Articular chondrocyte of knee joint (primary cell): ENCODE measurements at places on chromosomes 16 and 17. TPM values are rescaled to one million over a fixed set of nuclear protein-coding genes. Genes with fewer than 3 reads are reported as not detected.

The SDK2 gene
- total RNA-seq = 7.1 and 8.1 TPM in 2 replicates

The VAC14 gene
- 26.1 and 29.4 TPM in 2 replicates for total RNA-seq

The GRAP gene
- under 0.01 TPM in 1 of 2 replicates, not detected in the other for total RNA-seq

The CD300LG gene
- not detected in 2 replicates for total RNA-seq

The CSH1 gene
- total RNA-seq = not detected in 2 replicates

The SLC52A1 gene
- not detected in 2 replicates for total RNA-seq

The NOG gene
- 0.22 TPM in 1 of 2 replicates, not detected in the other for total RNA-seq

The LPO gene
- total RNA-seq = under 0.01 TPM in 1 of 2 replicates, not detected in the other

The LRRC37A gene
- 1.3 and 7.2 TPM in 2 replicates for total RNA-seq

The TOP2A gene
- total RNA-seq = 74.2 and 92.2 TPM in 2 replicates

The RFWD3 gene
- 21.2 and 32.6 TPM in 2 replicates for total RNA-seq

The OR4D1 gene
- not detected in 2 replicates for total RNA-seq

The KRTAP3-1 gene
- not detected in 2 replicates for total RNA-seq

The CLDN9 gene
- total RNA-seq = not detected in 2 replicates

The TBC1D3 gene
- total RNA-seq = not detected in 2 replicates

The CCT6B gene
- total RNA-seq = 4.2 and 4.8 TPM in 2 replicates

The NEUROD2 gene
- not detected in 2 replicates for total RNA-seq

The CD300H gene
- total RNA-seq = not detected in 2 replicates
